ENCODE measurements at places on chromosomes 12 and 14.

- DNase-seq, result no peak
These were observed 6.8 kb upstream of the RNU7-1 start for GRCh38 chr12:6936636-6937480.

DNA sequence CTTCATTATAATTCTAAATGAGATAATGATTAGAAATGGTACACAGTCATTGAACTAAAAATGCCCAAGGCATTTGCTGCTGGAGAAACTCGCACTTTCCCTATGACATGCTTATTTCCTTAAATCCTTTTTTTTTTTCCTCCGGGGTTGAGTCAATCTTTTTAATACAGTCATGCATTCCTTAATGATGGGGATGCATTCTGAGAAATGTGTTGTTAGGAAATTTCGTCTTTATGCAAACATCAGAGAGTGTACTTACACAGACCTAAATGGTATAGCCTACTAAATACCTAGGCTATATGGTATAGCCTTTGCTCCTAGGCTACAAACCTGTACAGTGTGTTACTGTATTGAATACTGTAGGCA, 29.8 kb upstream of the DACT1 start:
- DNase-seq, result no peak

DNA sequence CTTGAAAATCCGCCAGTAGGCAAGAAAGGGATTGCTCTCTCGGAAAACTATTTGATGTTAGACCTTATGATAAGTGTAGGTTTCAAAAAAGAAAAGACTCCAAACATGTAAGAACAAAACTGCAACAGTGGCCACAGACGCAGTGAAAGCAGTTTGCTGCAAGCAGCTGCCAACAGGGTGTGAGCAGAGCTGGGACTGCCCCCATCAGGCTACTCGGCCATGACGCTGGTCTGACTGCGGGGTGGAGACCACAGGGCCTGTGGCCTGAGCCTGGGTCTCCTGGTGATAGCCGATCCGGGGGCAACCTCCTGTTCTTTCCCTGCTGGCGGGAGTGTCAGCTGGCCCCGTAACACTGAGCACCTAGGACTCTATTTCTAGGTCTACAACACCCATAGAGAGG, 63.2 kb downstream of the AMN start:
- DNase-seq, result no peak

GRCh38 chr12:65653946-65654629, 170.2 kb upstream of the HMGA2 start:
- no peak for DNase-seq

- DNase-seq, result no peak
These were observed 103.5 kb upstream of the BCAT1 start for GRCh38 chr12:25052196-25052913.

Measured in stimulated activated CD8-positive, alpha-beta memory T cell treated with anti-CD3 and anti-CD28 coated beads, Interleukin-15, amount 100 ng/mL, for 24 hours (primary cell).